GM23338 (cell line): ENCODE measurements at places on chromosomes 6 and 20. TPM values are rescaled to one million over a fixed set of nuclear protein-coding genes. Genes with fewer than 3 reads are reported as not detected.

DNA sequence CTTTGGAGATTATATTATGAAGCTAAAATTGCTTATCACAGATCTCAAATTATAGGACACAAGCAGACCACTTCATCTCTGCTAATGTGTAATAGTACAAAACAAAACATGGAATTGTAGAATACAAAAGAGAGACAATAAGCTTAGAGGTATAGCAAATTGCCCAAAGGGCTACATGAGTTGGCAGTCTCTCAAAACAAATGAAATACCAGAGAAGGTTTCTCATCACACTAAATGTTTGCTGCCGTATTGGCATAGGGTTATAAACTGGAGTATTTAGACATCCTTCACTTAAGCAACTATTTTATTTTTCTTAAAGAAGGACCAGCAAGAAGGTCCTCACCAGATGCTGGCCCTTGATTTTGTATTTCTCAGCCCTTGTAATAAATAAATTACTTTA lies 5.9 kb upstream of the EYA4 start:
- no peak overlapping the region for H3K27ac ChIP-seq
- DNase-seq = no peak
- H3K4me3 ChIP-seq = no peak overlapping the region
- H3K36me3 ChIP-seq = no peaks in the 10 kb centered on the region
- no peaks in the 10 kb centered on the region; the same call in 1 of the 2 replicates for H3K4me1 ChIP-seq
- H3K27me3 ChIP-seq = peaks cover 19% of the 10 kb centered on the region

GRCh38 chr6:129429956-129430355 lies 280.0 kb downstream of the ARHGAP18 start:
- no peak overlapping the region for H3K27ac ChIP-seq
- H3K4me1 ChIP-seq = no peaks in the 10 kb centered on the region; the same call in 1 of the 2 replicates
- no peak for DNase-seq
- H3K27me3 ChIP-seq = no peaks in the 10 kb centered on the region
- H3K4me3 ChIP-seq = no peak overlapping the region

DNA sequence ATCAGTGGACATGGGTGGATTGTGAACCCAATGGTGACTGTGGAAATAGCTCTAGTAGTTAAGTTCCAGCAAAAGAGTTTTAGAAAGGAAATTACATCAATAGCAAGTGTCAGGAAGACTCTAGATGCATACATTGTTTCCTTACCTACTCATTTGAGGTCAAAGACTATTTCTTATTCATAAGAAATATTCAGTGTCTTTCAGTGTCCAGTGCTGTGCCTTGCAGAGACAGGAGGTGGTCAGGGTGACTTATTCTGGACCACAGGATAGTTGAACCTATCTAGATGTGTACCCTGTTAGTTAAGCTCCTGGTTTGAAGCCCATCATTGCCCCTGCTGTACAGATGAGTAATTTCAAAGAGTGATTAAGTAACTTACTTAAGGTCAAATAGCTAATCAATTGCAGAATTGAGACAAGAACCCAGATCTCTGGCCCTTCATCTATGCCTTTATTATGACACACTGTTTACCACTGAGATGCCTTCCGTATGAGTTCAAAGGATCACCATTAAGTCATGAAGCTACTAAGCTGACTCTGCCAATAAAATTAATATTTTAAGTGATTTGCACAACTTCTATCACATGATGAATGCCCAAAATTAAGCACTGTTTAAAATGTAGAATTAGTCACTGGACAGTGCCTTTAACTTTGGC lies 136.1 kb downstream of the PDSS2 start:
- H3K27me3 ChIP-seq = no peaks in the 10 kb centered on the region
- H3K36me3 ChIP-seq = no peaks in the 10 kb centered on the region
- no peak overlapping the region for H3K4me3 ChIP-seq
- peaks cover 4% of the 10 kb centered on the region; the same call in 1 of the 2 replicates for H3K4me1 ChIP-seq
- DNase-seq = no peak
- no peak overlapping the region for H3K27ac ChIP-seq

DNA sequence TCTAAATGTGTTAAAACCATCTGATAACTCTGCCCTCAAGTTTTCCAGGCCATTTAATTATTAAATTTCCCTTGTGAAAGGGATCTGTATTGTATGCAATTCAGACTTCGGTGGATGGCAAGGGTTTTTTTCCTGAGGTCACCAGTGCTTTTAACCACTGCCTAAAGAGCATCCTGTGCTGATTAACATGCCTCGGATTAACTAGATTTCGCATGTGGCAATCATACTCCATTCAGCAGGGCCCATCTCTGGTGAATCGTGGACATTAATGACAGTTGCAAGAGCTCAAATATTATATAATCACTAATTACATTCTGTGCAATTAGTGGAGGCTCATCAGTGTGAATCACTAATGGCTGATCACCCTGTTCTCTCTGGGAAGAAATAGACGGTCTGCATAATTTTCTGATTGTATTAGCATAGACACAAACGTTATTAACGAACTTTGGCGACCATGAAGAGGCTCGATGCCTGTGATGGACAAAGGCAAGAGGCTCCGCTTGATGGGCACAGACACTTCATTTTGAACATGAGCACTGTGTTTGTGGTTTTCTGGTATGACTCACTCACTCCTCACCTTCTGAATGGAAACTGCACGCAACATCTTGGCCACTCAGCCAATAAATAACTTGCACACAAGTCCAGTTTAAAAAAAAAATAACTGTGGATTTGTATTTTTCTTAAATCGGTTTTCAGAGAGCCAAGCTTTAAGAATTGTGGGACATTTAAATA lies 31.4 kb downstream of the LINC00237 start:
- no peaks in the 10 kb centered on the region for H3K36me3 ChIP-seq
- H3K27ac ChIP-seq = no peak overlapping the region
- no peaks in the 10 kb centered on the region for H3K27me3 ChIP-seq
- H3K4me3 ChIP-seq = no peak overlapping the region
- no peak for DNase-seq
- H3K4me1 ChIP-seq = no peaks in the 10 kb centered on the region

DNA sequence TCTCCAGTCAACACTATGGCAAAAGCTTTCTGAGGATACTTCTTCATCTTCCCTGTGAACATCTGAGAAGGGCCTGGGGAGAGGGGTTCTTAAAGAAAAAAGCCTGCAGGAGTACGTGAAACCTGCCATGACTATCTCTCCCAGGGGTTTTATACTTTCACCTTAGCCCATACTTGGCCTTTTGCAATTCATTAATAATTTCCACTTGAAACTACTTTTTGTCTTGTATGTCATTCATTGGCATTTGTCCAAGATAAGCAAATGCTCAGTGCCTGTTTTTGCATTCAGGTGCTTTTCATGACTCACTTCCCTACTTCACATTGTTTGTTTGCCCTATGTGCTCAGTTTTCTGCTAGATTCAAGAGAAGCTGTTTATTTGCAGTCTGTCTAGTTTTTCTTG lies 580.3 kb upstream of the GJE1 start:
- no peaks in the 10 kb centered on the region for H3K4me1 ChIP-seq
- H3K27me3 ChIP-seq = no peaks in the 10 kb centered on the region
- H3K4me3 ChIP-seq = no peak overlapping the region
- no peak overlapping the region for H3K27ac ChIP-seq
- DNase-seq = no peak

- no peaks in the 10 kb centered on the region for H3K27me3 ChIP-seq
- peaks cover 17% of the 10 kb centered on the region for H3K4me1 ChIP-seq
- no peak overlapping the region for H3K27ac ChIP-seq
- DNase-seq = no peak
- H3K36me3 ChIP-seq = no peaks in the 10 kb centered on the region
Measured at GRCh38 chr6:167311286-167311685, 13.6 kb upstream of the TTLL2 start.

GRCh38 chr20:63006540-63007359 lies at the start of gene BHLHE23:
Gene BHLHE23 (minus strand): TSS chr20:63006964. CDS start chr20:63006774, 190 bp downstream.
- H3K36me3 ChIP-seq = no peaks in the 10 kb centered on the region
- DNase-seq = peak; percentile 85
- peaks cover 58% of the 10 kb centered on the region for H3K4me1 ChIP-seq

- DNase-seq = no peak
- no peaks in the 10 kb centered on the region for H3K36me3 ChIP-seq
- H3K27ac ChIP-seq = no peak overlapping the region
- H3K4me1 ChIP-seq = no peaks in the 10 kb centered on the region
- no peaks in the 10 kb centered on the region for H3K27me3 ChIP-seq
- H3K4me3 ChIP-seq = no peak overlapping the region
Measured at GRCh38 chr20:46746956-46747526, 37.6 kb downstream of the SLC2A10 start.

DNA sequence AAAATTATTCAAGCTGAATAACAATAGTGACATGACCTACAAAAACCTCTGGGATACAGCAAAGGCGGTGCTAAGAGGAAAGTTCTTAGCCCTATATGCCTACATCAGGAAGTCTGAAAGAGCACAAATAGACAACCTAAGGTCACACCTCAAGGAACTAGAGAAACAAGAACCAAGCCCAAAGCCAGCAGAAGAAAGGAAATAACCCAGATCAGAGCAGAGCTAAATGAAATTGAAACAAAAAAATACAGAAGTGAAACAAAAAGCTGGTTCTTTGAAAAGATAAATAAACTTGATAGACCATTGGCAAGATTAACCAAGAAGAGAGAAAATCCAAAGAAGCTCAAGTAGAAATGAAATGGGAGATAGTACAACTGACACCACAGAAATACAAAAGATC lies 47.6 kb upstream of the NOTCH4 start:
- no peak overlapping the region for H3K4me3 ChIP-seq
- no peaks in the 10 kb centered on the region for H3K36me3 ChIP-seq
- H3K4me1 ChIP-seq = 0 out of 2 replicates have a peak, but pooled peaks cover 5% of the 10 kb centered on the region

- no peak overlapping the region for H3K4me3 ChIP-seq
- no peaks in the 10 kb centered on the region for H3K27me3 ChIP-seq
- no peaks in the 10 kb centered on the region for H3K36me3 ChIP-seq
- H3K4me1 ChIP-seq = peaks cover 11% of the 10 kb centered on the region
Measured at GRCh38 chr6:128694303-128695009, 174.1 kb upstream of the PTPRK start.

GRCh38 chr6:168150551-168151320 lies 71.7 kb upstream of the FRMD1 start:
- H3K27ac ChIP-seq = no peak overlapping the region
- H3K4me3 ChIP-seq = no peak overlapping the region
- H3K36me3 ChIP-seq = no peaks in the 10 kb centered on the region
- H3K27me3 ChIP-seq = no peaks in the 10 kb centered on the region

DNA sequence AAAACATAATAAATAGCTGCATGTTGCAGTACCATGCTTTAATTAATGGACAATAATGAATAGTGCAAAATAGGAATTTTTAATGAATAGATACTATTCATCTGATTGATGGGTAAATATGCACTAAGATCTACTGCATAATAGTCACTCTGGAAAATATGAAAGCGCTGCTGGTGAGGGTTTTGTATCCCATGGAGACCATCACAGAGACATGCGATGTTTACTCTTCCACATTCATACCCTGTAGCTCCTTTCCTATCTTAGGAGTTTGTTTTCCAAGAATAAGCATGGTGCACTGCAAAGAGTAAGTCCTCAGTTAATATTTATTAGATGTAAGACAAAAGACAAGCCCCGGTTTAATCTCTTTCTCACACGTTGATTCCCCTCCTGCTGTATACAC lies 81.4 kb downstream of the NRSN1 start:
- no peak overlapping the region for H3K4me3 ChIP-seq
- H3K27ac ChIP-seq = no peak overlapping the region
- no peaks in the 10 kb centered on the region for H3K36me3 ChIP-seq
- DNase-seq = no peak
- H3K4me1 ChIP-seq = no peaks in the 10 kb centered on the region
- H3K27me3 ChIP-seq = no peaks in the 10 kb centered on the region

DNA sequence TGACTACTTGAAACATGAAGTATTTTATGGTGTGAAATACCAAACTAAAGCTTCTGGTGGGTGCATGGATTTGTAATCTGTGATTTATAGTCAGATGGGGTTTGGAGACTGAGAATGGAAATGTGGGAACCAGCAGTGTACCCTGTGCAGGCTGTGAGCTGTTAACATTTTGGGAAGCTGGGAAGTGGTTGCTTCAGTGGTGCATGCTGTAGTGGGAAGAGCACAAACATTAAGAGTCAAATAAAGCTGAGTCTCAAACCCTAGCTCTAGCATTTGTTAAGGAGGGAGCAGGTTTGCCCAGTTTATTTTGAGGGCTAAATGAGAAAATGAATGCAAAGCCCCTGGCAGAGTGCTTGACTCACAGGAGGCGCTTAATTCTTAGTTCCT lies 235.7 kb downstream of the ZFAND3 start:
- H3K27ac ChIP-seq = no peak overlapping the region
- H3K36me3 ChIP-seq = no peaks in the 10 kb centered on the region
- H3K27me3 ChIP-seq = no peaks in the 10 kb centered on the region
- DNase-seq = peak; percentile 16
- peaks cover 42% of the 10 kb centered on the region for H3K4me1 ChIP-seq
- no peak overlapping the region for H3K4me3 ChIP-seq

- no peaks in the 10 kb centered on the region for H3K27me3 ChIP-seq
- H3K27ac ChIP-seq = no peak overlapping the region
- H3K4me1 ChIP-seq = no peaks in the 10 kb centered on the region
- no peaks in the 10 kb centered on the region for H3K36me3 ChIP-seq
- no peak for DNase-seq
Measured at GRCh38 chr6:137740091-137740755, 126.8 kb upstream of the TNFAIP3 start.

DNA sequence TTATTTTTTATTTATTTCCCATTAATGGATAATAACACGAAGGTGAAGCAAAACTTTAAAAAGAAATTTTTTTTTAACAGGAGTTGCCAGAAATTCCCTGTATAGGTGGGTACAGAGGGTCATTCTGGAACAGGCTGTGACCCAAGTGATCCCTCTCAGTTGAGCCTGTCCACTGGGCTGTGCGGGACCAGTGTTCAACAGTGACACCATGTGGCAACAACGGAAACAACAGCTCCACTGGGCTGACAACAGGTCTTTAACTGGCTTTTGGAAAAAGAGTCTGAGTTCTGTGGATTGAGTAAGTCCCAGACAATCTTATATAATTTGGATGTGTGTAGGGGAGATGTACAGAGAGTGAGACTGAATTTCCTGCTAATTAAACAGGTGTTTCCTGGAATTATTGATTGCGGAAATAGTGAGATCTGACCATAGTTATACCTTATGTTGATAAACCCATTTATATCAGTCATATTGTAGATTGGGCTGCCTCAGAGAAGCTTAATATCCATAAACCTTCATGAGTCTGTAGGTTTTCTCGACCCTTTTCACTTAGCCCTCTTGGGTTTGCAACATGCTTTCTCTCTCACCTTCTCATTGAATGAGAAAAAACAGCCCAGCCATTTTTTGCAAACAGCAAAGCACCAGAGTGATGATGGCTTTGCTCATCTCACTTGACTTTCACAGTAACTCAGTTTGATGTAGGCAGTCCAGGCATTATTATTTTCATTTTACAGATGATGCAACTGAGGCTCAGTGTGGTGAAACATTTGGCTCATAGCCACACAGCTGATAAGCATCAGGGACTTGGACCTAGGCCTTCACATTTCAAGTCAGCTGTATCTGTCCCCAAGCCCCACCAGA lies 17.5 kb downstream of the KIAA1755 start:
- H3K4me1 ChIP-seq = no peaks in the 10 kb centered on the region
- no peak overlapping the region for H3K27ac ChIP-seq
- peak; percentile 55 for DNase-seq
- no peaks in the 10 kb centered on the region for H3K27me3 ChIP-seq

Gene SRMS
- 0.50 and 0.59 TPM in 2 replicates for total RNA-seq

Gene OR2B6
- total RNA-seq = not detected in 2 replicates

Gene PHACTR1
- total RNA-seq = 11.7 and 19.3 TPM in 2 replicates

Gene C6orf163
- 2.3 and 3.1 TPM in 2 replicates for total RNA-seq

Gene PLCB4
- 5.9 and 16.1 TPM in 2 replicates for total RNA-seq

Gene PNLDC1
- total RNA-seq = 0.12 TPM in 1 of 2 replicates, not detected in the other

Gene LGSN
- 0.45 TPM in 1 of 2 replicates, not detected in the other for total RNA-seq

Gene PCK1
- not detected in 2 replicates for total RNA-seq

Gene SMLR1
- not detected in 2 replicates for total RNA-seq

Gene FOXF2
- total RNA-seq = not detected in 2 replicates
